Stimulated activated CD4-positive, alpha-beta T cell treated with anti-CD3 and anti-CD28 coated beads, Interleukin-1b, Interleukin-23, amount 100 ng/mL, for 4 hours (primary cell): ENCODE measurements at places on chromosomes 1 and 21.

- DNase-seq: no peak
These were observed 1.4 kb downstream of the EIF4G3 start for GRCh38 chr1:21175324-21175669.

DNA sequence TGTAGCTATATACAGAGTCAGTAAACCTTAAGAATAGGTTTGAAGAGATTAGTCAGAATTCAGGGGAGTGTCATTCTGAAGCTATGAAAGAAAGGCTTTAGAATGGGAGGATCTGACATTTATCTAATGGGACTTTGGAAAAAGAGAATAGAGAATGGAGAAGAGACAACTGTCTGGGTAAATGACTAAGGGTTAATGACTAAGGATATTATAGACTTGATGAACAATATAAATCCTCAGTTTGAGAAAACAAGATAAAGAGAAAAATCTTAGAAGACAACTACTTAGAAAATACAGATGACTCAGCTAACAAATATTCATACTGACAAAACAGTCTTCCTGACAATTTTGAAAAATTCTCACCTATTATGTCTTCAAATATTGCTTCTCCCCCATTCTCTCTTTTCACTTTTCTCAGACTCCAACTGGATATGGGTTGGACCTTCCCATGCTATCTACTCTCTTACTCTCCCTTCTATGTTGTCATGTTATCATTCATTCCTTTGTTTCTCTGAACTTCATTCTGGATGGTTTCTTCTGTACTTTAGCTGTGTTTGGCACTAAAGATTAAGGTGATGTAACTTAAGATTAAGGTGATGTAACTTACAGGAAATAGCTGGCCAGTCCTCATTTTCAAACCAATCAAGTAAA is 20.4 kb downstream of the SLC16A1 start:
- no peak for DNase-seq

- DNase-seq: no peak
These were observed 12.5 kb downstream of the MX1 start for GRCh38 chr21:41438425-41439113.

DNA sequence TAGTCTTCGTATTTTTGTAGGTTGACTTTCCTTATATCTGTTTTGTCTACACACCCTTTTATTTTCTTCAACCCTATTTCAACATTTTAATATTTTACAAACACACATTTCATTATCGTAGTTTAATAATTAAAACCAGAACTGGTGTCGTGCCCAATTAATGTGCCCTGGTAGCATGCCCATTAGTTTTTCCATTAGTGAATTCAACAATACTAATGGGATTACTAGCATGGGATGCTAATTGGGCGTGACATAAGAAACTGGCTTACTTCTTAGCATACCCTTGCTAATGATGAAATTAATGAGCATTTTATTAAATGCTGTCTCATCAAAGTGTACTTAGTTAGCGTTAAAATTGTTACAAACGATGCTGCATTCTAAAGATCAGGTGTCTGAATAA is 332.7 kb downstream of the USH2A start:
- DNase-seq: no peak

- no peak for DNase-seq
These were observed 738 bp upstream of the TRIM11 start for GRCh38 chr1:228407106-228408040.

DNA sequence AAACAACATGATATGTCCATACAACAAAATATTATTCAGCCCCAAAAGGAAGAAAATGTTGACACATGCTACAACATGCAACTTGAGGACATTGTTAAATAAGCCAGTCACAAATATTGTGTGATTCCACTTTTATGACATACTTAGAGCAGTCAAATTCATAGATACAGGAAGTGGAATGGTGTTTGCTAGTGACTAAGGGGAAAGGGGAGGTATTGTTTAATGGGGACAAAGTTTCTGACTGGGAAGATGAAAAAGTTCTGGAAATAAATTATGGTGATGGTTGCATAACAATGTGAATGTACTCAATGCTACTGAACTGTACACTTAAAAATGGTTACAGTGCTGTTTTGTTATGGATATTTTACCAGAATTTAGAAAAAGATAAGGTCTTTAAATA is 77.7 kb downstream of the RHOU start:
- no peak for DNase-seq

DNA sequence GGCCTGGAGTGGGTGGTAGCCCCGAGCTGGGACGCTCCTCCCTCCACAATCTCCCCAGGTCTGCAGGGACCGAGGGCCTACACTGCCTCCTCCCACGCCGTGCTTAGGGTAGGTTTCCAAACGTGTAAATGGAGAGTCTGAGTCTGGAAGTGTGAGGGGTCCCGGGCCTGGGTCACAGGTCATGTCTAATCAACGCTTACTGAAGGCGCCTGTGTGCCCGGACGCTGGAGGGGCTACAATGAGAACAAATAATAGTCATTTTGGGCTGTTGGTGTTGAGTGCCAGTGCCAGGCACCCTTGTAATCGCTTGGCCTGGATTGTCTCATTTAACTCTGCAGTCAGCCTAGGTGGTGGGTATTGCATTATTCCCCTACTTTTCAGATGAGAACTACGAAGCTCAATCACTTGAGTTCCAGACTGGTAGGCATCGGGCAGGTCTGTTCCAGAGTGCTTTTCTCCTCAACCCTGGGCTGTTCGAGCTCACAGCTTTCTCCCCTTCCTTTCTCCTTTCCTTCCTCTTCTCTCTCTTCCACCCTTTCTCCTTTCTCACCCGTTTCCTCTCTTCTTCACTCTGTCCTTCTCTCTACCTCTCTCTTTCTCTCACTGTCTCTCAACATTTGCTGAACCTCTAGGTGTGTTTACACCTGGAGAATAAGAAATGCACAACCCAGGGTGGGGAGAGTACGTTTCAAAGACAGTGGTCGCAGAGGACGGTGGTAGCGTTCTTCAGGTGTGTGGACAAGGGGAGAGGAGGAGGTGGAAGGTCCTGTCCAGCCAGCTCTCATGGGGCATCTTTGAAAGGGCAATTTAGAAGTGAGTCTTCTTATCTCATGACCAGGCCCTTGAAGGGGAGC is 883 bp downstream of the SLC66A1 start:
- DNase-seq: no peak

- DNase-seq: no peak
These were observed 9.8 kb upstream of the KDM4A start for GRCh38 chr1:43639976-43640794.

DNA sequence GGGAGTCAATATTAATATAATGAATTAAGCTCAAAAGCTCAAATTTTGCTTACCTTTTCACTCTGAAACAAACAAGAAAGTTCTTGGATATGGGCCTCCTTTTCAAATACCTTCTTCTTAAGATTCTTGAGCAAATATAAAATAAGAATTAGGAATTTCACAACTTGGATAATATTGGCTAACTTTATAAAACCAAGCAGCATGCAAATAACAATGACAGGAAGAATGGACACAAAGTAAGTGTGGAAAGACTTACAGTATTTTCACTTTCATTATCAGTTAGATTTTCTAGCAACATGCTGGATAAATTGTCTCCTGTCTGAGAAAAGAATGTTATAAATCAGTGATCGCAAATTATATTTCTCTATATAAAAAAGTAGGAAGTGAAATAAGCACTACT is 13.2 kb downstream of the ODF2L start:
- DNase-seq: no peak

GRCh38 chr1:61078618-61079295 is 3.6 kb upstream of the NFIA start:
- DNase-seq: no peak
